RPMI8226 (cell line): ENCODE measurements at places on chromosomes 11 and 22.

DNA sequence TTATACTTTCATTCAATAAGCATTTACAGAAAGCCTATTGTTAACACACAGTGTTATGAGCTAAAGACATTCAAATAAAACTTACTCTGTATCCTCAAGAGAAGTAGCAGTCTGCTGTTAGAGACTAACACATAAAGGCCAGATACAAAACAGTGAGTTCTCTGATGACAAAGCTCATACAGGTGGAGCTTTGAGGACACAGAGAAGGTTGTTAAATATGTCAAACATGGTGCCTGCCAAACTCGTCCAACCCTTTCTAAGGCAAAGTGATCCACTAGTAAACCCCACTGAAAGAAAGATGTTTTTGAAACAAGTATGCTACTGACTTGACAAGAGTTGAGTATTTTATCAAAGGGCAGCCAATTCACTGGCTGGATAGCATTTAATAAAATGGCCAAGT is 70.1 kb downstream of the C2CD3 start:
- DNase-seq: no peak

- DNase-seq: no peak
Measured at GRCh38 chr11:94169930-94170545, 41.4 kb downstream of the PANX1 start.

DNA sequence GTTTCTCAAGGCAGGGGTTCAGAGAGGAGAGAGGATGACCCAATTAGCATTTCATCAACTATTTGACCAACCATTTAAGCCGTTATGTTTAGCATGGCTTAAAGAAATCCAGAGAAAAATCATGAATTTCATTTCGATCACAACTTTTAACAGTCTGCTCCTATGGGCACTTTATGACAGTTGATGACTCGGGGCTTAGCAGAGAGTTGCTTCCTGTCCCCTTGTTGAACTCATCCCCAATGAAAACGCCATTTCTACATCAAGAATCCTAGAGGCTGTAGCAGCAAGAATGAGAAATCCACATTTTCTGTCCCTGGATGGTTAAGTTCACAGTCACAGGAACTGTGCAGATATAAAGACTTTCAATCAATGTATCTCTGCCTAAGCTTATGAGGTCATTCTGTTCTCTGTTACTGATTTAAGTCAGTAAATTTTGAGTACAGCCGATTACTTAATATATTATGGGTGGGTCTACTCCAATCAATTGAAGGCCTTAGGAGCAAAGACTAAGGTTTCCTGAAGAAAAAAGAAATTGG is 81.1 kb downstream of the BDNF start:
- DNase-seq: no peak

- DNase-seq: peak; percentile 10
Measured at GRCh38 chr11:109309153-109309552, 112.8 kb upstream of the C11orf87 start.

GRCh38 chr22:30398685-30399680 is 2.2 kb downstream of the SEC14L2 start:
- DNase-seq: no peak

DNA sequence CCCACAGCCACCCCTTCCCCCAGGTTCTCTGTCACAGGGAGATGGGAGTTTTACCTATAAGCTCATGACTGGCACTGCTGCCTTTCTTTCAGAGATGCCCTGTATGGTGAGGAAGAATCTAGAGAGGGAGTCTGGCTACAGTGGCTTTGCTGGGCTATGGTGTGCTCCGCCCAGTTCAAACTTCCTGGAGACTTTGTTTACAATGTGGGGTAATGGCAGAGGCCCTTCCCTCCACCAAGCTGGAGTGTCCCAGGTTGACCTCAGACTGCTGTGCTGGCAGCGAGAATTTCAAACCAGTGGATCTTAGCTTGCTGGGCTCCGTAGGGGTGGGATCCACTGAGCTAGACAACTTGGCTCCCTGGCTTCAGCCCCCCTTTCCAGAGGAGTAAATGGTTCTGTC is 143.5 kb downstream of the MSANTD4 start:
- no peak for DNase-seq

DNA sequence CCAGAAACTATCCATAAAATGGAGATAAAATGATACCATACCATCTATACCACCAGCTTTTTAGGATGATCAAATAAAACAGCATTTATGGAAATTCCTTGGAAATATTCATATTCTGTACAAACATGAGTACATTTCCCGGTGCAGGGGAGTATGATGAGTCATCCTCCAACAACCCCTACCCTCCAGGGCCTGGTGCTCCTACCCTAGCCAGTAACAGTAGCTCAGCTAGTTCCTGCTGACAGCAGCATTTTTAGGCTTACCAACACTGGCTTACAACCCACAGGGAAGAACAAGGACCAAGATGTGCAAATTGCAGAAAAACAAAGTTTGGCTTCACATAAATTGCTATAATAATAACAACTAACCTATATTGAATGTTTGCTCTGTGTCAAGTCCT is 406.2 kb upstream of the CADM1 start:
- no peak for DNase-seq

- no peak for DNase-seq
Measured at GRCh38 chr11:100105982-100106358, 581.1 kb upstream of the ARHGAP42 start.

GRCh38 chr11:92702805-92703448 is 266.5 kb upstream of the MTNR1B start:
- no peak for DNase-seq

GRCh38 chr11:22807855-22808570 is 21.6 kb downstream of the SVIP start:
- DNase-seq: peak; percentile 47

DNA sequence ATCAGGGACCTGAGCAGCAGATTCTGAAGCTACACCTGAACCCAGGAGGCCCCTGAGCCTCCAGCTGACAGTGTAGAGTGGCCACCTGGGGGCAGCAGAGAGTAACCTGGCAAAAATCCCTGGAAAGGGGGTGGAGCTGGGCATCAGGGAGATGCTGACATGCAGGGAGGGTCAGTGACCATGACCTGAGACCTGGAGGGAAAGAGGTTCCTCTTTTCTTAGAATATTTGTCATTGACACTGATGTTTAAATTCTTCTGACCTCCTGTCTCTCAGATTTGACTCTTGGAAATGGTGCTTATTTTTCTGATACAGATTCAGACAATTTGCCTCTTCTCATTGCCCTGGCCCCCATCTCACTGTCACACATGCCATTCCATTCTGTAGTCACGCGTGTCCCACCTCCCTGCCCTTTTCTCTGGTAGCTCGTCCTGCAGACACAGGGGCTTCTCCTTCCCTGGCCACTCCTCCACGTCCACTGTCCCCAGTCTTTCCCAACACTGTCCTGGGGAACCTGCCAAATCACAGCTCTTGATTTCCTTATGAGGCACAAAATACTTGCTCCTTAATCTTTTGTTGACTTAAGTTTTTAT is 117.2 kb upstream of the IGLL5 start:
- no peak for DNase-seq

DNA sequence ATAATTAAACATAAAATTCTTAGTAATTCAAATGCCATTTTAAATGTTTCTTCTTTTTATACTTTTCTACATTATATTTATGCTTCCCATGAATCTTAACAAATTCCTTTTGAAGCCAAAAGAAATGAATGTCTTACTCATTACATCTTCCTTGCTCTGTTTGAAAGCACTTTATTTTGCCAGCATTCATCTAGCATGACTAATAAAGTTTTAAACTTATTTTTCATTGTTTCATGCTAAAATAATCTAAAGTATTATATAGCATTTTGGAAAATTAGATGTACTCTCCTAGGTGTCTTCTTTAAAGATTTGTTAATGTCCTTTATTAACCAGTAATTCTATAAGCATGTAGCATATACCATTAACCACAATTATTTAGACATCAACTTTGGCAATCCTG is 9.7 kb upstream of the PIWIL4 start:
- no peak for DNase-seq

DNA sequence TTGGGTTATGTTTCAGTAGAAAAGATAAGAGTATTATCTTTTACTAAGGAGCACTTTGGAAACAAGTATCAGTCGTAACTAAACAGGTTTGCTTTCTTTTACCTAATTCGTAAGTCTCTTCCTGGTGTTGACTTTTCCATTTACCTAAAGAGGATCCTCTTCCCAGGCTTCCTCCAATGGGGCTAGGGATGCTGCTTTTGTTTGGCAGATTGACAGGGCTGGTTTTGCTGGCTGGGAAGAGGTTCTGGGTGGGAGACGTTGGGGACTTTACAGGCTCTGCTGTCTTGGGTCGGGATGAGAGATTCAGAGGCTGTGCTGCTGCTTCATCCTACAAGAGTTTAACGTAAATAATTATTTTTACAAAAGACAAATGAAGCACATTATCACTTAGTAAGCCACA is 306.7 kb downstream of the SOX6 start:
- DNase-seq: no peak

GRCh38 chr11:69563946-69564775 is 76.8 kb upstream of the CCND1 start:
- DNase-seq: no peak

GRCh38 chr11:115919341-115920091 is 415.3 kb upstream of the CADM1 start:
- peak; percentile 14 for DNase-seq

DNA sequence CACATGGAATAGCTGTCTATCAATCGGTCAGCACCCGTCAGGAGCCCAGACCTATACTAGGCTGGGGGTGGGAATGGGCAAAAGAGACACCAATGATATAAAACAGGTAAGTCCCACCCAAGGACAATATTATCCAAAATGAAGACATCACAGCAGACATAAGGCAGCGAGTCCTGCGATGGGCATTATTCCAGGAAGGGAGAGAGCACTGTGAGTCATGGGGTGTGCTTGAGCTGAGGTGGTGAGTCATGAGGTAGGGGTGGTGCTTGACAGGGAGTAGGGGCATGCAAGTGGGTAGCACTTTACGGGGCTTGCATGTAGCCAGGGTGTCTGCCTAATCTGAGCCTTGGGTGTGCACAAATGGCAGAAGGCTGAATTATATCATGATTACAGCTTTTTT is 605.0 kb upstream of the CADM1 start:
- no peak for DNase-seq

DNA sequence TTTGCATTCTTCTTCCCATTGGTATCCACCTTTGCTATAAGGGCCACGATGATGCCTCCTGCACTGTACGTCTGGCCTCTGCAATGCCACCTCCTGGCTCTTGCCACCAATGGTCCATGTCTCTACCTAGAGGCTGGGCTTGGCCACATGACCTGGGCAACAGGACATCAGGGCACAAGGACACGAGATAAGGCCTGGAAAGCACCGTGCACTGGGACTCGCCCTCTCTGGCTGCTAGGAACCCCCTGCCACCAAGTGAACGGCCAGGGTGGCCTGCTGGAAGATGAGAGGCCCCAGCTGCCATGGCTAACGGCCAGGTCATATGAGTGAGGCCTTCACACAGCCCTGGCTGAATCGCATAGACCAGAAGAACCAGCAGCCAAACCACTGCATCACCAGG is 87.4 kb downstream of the TRMU start:
- no peak for DNase-seq
